ENCODE measurements at places on chromosomes 16 and 17.
A peak's percentile ranks its signal among the peaks of the same experiment; 100 is the strongest.

GRCh38 chr17:41452281-41452680, 11.5 kb upstream of the KRT38 start:
- no peak for DNase-seq

DNA sequence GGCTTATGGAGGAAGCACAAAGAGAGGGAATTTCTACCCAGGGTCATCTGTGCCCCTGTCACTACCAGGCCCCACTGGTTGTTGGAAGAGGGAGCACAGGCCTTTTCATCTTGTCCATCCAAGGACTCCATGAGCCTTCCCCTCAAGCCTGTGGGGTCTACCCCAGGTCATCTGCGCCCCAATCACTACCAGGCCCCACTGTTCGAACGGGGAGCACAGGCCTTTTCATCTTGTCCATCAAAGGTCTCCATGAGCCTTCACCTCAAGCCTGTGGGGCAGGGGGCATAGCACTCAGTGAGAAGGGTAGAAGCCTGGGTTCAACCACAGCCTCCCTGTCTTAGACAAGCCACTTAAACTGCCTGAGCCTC, 101.5 kb upstream of the CDH5 start:
- DNase-seq = no peak

DNA sequence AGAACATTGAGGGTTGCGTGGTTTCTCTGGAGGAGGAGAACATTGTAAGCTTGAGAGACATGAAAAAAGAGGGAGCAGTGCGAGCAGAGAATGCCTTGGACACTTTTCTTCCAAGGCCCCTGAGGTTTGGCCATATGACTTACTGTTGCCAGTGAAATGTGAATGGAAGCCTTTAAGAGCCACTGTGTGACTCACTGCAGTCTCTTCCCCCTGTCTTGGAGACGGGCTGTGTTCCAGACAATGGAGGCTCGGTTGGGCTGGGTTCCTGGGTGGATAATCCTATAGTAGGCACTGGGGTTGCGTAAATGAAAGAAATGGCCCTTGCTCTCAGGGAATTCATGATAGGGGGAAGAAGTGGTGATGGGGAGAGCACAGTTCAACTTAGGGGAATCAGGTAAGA, 75.5 kb downstream of the SHISA9 start:
- DNase-seq = no peak

- DNase-seq = no peak
Observed at GRCh38 chr17:58327363-58328194, 1.0 kb downstream of the TSPOAP1 start.

GRCh38 chr17:36131421-36131820, 27.8 kb downstream of the CCL4 start:
- no peak for DNase-seq

- no peak for DNase-seq
Observed at GRCh38 chr17:78669975-78670518, 92.9 kb upstream of the DNAH17 start.

DNA sequence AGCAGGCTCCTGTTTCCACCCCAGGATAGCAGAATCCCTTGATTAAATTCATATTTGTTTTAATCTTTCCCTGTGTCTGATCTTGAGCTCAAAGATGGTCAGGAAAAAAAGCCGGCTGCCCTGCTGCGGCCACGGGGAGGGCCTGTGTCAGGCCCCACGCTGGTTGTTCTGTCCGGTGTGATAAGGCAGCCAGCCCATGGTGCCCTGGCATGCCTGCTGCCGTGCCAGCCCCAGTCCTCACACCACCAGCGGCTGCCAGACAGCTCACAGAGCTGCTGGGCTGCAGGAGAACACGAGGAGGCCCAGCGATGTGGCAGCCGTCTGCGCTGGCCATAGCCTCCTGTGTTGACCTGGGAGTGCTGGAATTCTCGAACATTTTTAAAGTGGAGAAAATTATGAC, 34.7 kb upstream of the BRD7 start:
- DNase-seq = no peak

DNA sequence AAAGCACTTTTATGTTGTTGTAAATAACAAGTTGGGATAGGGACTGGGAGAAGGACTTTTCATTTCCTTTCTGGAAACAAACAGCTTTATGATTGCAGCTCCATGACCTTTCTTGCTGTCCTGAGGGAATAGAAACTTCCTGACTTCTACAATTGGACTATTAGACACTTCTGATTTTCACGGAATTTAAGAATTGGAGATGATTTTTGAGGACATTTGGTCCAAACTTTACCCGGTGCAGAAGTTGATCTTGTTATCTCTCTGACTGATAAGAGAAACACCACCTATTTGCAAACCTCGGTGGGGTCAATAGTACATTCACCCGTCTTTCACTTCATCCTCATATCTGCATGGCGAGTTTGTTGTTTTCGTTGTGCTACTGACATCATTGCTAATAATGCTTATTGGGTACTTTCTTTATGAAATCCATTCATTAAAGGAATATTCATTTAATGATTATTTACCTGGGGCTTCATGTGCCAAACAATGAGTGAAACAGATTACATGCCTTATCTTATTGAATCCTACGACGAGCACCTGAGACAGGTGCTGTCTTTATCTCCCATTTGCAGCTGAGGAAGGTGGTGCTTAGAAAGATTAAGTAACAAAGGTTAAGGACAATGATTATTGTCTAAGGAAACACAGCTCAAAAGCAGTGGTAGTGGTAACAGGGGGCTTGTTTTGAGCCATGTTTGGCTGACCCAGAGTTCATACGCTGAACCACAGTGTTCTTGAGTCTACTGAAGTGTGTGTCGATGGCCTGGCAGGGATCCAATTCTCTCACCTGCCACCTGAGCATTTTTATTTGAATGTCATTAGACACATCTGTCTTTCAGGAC, 176.9 kb upstream of the FAM20A start:
- DNase-seq = no peak

- DNase-seq = no peak
Observed at GRCh38 chr16:85947230-85948137, 48.5 kb downstream of the IRF8 start.

- DNase-seq = peak; percentile 33
Observed at GRCh38 chr17:68290268-68290954, 516 bp downstream of the SLC16A6 start.

- no peak for DNase-seq
Observed at GRCh38 chr16:9258423-9259051, 167.1 kb downstream of the HAPSTR1 start.

DNA sequence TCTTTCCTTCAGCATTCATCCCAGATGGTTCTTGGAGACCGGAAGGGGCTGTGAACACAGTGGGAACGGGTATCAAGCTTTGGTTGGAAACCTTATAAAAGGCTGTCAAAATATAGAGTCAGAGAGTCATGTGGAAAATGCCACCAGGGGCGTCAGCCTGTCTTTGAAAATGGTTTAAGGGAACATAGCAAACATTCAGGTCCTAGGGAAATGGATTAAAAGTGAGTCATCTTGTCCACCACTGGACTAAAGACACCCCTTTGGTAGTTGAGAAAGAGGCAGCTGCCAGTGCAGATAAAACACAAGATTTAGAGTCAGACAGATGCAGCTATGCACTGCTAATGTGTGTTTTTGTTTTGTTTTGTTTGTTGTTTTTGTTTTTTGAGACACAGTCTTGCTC, 47.8 kb upstream of the BCO1 start:
- no peak for DNase-seq

GRCh38 chr16:86994651-86995171, 322.5 kb downstream of the C16orf95 start:
- DNase-seq = no peak

GRCh38 chr17:62888148-62888547, 77.9 kb upstream of the TANC2 start:
- no peak for DNase-seq

- peak; percentile 63 for DNase-seq
Observed at GRCh38 chr17:77441130-77441920, 300.6 kb downstream of the SEC14L1 start.

- DNase-seq = no peak
Observed at GRCh38 chr16:17360693-17361122, 110.1 kb downstream of the XYLT1 start.

DNA sequence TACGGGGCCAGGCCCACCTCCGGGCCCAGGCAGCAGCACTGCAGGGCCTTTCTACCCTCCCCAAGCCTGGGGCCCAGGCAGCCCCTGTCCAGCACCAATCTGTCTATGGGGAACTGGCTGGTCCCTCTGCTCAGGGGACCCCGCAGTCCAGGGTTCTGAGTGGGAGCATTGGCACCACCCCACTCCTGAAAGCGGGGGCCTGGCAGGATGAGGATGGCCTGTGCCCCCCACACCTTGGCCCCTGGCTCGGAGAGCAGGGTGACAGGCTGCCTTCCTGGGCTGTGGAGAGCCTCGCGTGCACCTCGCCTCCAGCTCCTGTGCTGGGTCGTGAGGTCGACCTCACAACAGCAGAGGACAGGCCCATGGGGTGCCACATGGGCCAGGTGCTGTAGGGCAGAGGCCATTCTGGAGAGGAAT, 1.4 kb downstream of the NPB start:
- DNase-seq = no peak

All from activated CD8-positive, alpha-beta memory T cell treated with anti-CD3 and anti-CD28 coated beads for 4 hours (primary cell).